ENCODE measurements at places on chromosomes 13 and 19. TPM values are rescaled to one million over a fixed set of nuclear protein-coding genes. Genes with fewer than 3 reads are reported as not detected.

- no peak for DNase-seq
Observed at GRCh38 chr13:107373551-107373950, 805.6 kb upstream of the ARGLU1 start.

GRCh38 chr13:69904784-69905183, 202.8 kb upstream of the ATXN8OS start:
- no peak for DNase-seq

DNA sequence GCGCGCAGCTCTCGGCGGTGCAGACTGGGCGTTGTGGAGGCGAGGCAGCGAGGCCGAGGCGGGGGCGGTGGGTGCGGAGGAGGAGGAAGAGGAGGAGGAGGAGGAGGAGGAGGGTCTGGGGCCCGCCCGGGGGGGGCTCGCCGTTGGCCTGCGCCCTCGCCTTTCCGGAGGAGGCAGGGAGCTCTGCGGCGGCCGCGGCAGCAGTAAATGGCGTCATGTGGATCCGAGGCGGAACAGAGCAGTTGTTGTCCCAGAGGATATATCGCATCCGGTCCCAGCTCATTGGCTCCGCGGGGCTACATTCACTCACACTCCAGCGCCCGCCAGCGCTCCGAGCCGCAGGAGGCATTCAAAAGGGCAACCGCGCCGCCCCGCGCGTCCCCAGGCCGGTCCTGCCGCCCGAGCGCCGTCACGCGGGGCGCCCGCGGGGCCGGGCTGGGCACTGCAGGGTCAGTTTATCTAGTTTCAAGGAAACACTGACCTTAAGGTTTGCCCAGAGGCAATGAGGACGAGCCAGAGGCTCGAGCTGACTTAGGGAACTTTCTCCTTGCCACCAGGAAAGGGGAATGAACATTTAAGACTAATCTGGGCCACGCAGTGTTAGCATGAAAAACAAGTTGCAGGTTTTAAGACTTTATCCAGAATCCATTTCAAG, at the start of gene SPRY2:
Gene SPRY2 (minus strand): TSS at position 26 of the 655 bp plus-strand sequence. CDS start 3,421 bp downstream, outside the sequence.
- peak; percentile 80 for DNase-seq

DNA sequence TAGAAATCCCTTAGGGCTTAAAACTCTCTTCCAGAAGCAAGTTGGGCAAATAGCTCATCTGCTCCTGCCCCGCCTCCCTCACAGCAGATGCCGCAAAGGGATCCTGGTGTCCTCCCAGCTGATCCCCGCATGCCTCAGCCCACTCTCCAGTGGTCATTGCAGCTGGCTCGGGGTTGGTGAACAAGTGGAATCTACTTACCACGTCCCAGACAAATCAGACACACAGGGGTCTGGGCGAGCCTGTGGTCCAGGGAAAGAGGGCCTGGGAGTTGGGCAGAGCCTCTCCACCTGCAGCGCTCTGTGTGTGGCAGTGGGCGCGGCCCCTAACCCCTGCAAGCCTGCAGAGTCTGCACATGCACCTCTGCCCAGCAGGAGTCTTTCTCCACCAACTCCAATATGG, 10.8 kb upstream of the C19orf33 start:
- DNase-seq = no peak

DNA sequence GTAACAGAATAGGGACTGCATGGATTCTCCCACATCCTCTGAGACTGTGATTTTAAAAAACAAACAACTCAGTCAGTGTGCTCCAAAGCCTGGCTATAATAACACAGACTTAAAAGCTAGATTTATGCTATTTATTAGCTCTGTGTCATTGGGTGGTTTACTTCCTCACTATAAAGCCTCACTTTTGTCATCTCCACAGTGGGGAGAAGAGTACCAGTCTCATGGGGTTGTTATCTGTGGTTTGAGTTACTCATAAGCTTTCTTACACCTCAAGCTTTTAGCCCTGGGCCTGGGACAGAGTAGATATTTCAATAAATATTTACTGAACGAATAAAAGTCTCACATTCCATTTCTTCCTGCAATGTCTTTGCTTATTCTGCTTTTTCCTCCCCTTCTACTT, 5.3 kb downstream of the RNASEH2B start:
- no peak for DNase-seq

DNA sequence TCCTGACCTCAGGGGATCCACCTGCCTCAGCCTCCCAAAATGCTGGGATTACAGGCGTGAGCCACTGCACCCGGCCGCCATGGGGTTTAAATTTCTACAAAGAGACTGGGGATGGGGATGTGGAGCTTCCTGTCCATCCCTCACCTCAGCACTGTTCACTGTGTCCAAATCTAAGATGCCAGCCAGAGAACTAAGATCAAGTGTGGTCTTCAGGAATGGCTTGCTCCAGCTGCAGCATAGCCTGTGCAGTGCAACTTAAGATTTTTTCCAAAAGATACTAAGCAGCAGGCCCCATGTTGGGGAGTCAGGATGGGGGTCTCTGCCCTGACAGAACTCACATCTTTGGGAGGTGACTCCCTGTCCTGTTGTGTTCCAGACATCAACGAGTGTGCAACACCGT, 9.3 kb downstream of the ADGRE5 start:
- DNase-seq = no peak

DNA sequence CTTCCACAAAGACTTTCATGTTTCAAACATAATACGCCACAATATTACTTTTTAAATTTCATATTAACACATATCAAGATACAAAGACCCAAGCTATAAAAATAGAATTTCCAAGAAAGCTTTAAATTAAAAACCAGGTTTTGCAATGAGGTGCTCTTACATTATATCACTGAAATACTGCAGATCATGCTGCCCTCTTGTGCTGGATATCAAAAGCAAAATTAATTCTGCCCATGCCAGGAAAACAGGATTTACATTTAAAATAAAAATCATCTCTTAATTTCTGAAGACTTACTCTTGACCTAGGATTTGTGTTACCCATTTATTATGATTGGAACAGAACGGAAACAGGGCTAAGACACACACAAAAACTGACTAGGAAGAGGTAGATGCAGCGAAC, 145.0 kb downstream of the ABCC4 start:
- DNase-seq = no peak

DNA sequence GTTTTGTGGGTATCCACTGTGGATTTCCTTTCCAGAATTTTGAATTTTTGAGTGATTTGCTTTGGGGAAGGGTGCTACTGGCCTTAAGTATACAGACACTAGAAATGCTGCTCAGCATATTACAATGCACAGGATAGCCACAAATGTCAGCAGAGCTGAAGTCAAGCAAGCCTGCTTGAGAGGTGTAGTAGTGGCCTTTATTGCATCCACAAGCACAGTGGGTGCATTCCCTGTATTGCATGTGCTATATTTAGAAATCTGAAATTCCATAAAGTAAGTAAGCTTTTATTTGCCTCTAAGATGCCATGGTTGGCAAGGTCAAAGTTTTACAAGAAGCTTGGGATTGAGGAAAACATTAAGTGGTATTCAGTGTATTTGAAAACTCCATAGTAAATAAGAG, 79.5 kb upstream of the ZNF91 start:
- DNase-seq = no peak

DNA sequence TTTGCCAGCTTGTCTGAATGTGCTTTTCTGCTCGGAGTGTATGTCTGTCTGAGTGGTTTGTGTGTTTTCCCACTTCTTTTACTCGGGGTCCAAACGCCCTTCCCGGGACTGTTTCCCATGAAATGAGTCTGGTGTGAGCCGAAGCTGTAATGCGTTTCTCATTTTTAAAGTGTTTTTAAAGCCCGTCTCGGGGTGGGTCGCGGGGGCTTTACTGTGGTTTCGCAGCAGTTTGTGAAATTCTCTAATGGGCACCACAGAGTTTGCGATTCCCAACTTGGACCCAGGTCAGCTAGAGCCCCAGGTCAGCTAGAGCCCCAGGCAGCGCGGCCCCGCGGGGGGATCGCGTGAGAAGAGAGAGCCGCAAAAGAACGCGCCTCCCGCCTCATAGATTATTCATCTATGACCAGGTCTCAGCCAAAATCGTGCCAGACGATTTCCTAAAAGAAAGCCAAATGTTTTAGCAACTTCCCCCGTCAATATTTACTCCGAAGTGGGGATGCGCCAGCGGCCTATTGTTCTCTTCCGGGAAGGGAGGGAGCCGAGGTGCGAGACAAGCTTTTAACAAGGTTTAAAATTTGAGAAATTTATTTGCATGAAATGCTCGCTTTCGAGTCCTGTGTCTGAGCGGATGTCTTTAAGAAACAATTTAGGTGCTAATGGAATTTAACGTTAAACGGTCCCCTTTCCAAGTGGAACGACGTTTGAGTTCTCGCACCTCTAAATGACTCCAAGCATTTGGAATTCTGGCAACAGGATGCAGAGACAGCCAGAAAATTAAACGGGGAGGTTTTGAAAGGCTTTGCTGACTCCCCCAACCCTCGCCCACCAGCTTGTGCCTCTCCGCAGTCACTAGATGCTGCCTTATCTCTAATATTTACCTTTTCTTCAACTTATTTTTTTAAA, 2.2 kb downstream of the ZIC2 start:
- no peak for DNase-seq

GRCh38 chr13:106129273-106129672, 406.2 kb downstream of the EFNB2 start:
- no peak for DNase-seq

GRCh38 chr13:77176350-77176749, 149.4 kb upstream of the FBXL3 start:
- DNase-seq = no peak

- DNase-seq = no peak
Observed at GRCh38 chr13:76596216-76596615, 290.0 kb downstream of the KCTD12 start.

- DNase-seq = peak; percentile 56
Observed at GRCh38 chr19:7515645-7516151, at the start of gene ZNF358. ZNF358 (plus strand) TSS chr19:7516103; CDS start chr19:7519243, 3,140 bp downstream.

DNA sequence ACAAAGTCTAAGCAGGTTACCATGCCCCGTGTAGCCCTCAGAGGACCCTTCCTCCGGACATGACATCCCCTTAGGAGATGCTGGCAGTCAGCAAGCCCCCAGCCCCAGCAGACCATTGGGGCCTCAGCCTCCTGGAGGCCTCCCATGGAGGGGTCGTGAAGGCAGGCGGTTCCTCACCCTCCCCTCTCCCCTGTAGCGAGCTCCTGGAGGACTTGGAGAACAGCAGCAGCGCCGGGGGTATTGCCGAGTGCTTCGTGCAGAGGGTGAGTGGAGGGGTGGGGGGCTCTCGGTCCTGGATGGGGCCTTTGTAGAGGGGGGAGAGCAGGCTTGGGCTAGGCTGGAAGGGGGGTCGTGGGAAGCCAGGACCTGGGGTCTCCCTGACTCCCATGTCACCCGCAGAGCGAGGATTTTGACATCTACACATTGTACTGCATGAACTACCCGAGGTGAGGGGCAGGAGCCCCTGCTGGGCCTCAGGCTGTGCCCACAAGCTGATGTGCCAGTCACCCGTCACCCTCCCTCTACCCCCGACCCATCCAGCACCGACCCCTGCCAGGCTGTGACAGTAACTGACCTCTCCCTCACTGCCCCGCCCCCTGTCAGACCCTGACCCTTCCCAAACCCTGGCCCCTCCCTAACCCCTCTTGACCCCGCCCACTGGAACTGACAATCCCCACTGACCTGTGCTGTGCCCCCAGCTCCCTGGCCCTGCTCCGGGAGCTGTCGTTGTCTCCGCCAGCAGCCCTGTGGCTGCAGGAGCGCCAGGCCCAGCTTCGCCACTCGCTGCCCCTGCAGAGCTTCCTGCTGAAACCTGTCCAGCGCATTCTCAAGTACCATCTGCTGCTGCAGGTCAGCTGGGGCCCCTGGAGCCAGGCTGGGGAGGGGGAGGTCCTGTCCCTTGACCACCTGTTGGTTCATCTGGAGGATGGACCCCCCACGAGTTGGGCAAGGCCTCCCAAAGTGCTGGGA, 4.0 kb downstream of the PLEKHG2 start:
- no peak for DNase-seq

GRCh38 chr13:41058295-41059070, 2.8 kb upstream of the WBP4 start:
- no peak for DNase-seq

GRCh38 chr19:43519436-43520088, 7.4 kb downstream of the ETHE1 start:
- DNase-seq = peak; percentile 65

DNA sequence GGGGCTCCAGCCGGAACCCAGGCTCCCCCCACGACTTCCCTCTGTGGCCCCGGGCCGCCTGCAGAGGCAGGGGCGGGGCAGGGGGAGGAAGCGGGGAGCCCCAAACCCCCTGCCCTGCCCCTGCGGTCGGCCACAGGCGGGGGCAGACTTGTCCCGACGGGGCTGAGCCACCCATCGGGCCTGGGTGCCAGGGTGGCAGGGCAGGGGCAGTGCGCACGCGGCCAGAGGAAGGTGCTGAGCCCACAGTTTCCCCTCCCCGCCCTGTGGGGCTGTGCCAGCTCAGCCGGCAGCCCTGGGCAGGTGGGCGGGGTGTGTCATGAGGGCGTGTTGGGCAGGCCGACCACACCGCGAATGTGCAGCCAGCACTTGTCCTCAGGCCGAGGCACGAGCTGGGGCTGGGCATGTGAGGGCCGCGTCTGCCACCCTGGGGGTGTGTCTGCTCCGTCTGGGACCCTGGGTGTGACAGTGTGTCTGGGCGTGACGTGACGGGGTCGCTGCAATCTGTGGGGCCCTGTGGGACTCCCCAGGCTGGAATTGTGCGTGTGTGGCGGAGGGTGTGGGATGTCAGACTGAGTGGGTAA, 17.7 kb downstream of the CCDC97 start:
- no peak for DNase-seq

GRCh38 chr13:83667606-83668005, 214.7 kb downstream of the SLITRK1 start:
- no peak for DNase-seq

DNA sequence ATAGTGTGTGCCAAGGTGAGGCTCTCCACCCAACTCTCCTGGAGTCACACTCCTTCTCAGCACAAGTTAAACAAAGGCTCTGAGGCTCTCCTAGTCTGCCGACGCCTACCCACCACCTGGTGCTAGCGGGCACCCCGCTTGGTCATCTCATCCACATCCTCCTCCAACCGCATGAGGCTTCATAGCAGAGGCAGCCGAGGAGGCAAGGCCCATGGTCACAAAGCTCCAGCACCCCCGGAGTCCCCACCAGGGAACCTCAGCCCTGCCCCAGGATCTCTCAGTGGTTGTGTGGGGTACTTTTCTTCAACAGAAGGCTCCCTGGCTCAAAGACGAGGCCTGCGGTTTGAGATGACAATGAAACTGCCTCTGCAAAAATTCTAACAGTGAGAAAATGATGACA, 43.0 kb downstream of the STK24 start:
- DNase-seq = no peak

GRCh38 chr19:8831832-8832131, 322 bp downstream of the ZNF558 start:
- DNase-seq = no peak

The ZNF729 gene
- not detected for total RNA-seq

The PCCA gene
- total RNA-seq = 38.7 TPM

The DZIP1 gene
- total RNA-seq = 57.6 TPM

The WDR88 gene
- total RNA-seq = not detected

The ZNF793 gene
- 29.7 TPM for total RNA-seq

The ZNF556 gene
- total RNA-seq = 0.05 TPM

The FAM83E gene
- 3.7 TPM for total RNA-seq

The MRPL4 gene
- total RNA-seq = 54.1 TPM

The DEDD2 gene
- 24.0 TPM for total RNA-seq

The B3GNT8 gene
- total RNA-seq = 4.9 TPM

The ENOX1 gene
- 3.0 TPM for total RNA-seq

The CDC42EP5 gene
- 114 TPM for total RNA-seq

The SUGP1 gene
- total RNA-seq = 70.2 TPM

The FXYD3 gene
- 8.3 TPM for total RNA-seq

The ANGPTL8 gene
- total RNA-seq = 0.25 TPM

The GPR4 gene
- not detected for total RNA-seq

The CLC gene
- not detected for total RNA-seq

The CTXN1 gene
- total RNA-seq = 53.6 TPM

Data from mesothelial cell of epicardium (in vitro differentiated cells).